ENCODE measurements at places on chromosomes 13 and 19. TPM values are rescaled to one million over a fixed set of nuclear protein-coding genes. Genes with fewer than 3 reads are reported as not detected.
A peak's percentile ranks its signal among the peaks of the same experiment; 100 is the strongest.

GRCh38 chr13:62210951-62211350 lies 795.3 kb upstream of the PCDH20 start:
- no peak for DNase-seq

GRCh38 chr19:38285567-38285966 lies 18.5 kb upstream of the C19orf33 start:
- no peak for DNase-seq

Gene KCTD12
- total RNA-seq: 16.2 TPM

GRCh38 chr19:34365463-34366401 lies 736 bp downstream of the GPI start:
- DNase-seq: peak; percentile 43

Gene IZUMO4
- total RNA-seq: 2.2 TPM

Gene S1PR5
- total RNA-seq: 0.29 TPM

GRCh38 chr19:30362156-30362754 lies 9.9 kb upstream of the ZNF536 start:
- peak; percentile 64 for DNase-seq

- no peak for DNase-seq
Measured at GRCh38 chr13:41220401-41220800, 26.0 kb upstream of the KBTBD7 start.

DNA sequence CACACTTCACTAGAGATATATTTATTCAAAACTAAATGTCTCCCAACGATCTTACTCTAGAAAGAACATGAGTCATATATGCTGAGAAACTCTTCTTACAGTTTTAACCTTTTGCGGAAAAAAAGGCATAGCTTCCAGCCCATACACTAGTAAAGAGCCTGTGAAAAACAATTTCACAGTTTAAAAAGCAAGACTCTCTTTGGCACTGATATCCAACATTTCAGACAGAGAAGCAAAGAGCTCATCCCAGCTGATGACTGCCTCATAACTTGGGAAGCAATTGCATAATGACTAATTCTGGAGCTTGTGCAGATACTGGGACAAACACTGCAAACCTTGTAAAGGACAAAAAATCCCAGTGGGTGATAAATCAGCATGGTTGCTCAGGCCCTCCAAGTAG lies 88.0 kb downstream of the ENOX1 start:
- peak; percentile 60 for DNase-seq

Gene DHDH
- not detected for total RNA-seq

DNA sequence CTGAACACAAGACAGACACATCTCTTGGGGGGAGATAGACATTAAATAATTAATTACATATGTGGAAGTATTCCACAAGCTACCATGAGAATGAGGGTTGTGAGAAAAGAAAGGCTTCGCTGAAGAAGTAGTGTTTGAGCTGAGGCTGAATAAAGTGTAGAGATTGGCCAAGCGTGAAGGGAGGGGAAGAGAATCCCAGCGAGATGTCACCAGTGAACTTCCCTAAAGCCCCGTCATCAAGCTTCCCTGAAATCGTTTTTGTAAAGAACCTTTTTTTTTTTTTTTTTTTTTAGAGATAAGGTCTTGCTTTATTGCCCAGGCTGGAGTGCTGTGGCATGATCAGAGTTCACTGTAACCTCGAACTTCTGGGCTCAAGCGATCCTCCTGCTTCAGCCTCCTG lies 235.2 kb downstream of the KCNRG start:
- DNase-seq: no peak

DNA sequence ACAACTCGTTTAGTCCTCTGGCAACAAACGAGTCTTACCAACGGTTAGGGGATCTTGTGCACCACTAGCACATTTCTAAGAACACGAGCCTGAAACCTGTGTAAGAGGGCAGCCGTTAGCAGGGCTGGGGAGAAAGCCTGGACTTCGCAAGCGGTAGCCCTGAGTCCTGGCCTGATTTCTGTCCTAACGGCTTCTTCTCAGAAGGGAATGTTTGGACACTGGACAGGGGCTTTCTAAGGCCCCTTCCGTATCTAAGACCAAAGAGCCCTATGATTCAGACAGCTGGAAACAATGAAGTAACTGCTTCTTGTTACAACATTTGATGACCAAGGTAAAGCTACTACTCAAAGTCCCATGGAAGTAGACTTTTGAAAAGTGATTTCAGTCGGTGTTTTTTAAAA lies 2.2 kb downstream of the ANKRD10 start:
- peak; percentile 59 for DNase-seq

GRCh38 chr13:25588336-25589060 lies 216.7 kb downstream of the ATP8A2 start:
- DNase-seq: no peak

Gene HNRNPA1L2
- total RNA-seq: 1.4 TPM

Gene ABHD13
- 8.3 TPM for total RNA-seq

Gene C1QTNF9
- total RNA-seq: not detected

DNA sequence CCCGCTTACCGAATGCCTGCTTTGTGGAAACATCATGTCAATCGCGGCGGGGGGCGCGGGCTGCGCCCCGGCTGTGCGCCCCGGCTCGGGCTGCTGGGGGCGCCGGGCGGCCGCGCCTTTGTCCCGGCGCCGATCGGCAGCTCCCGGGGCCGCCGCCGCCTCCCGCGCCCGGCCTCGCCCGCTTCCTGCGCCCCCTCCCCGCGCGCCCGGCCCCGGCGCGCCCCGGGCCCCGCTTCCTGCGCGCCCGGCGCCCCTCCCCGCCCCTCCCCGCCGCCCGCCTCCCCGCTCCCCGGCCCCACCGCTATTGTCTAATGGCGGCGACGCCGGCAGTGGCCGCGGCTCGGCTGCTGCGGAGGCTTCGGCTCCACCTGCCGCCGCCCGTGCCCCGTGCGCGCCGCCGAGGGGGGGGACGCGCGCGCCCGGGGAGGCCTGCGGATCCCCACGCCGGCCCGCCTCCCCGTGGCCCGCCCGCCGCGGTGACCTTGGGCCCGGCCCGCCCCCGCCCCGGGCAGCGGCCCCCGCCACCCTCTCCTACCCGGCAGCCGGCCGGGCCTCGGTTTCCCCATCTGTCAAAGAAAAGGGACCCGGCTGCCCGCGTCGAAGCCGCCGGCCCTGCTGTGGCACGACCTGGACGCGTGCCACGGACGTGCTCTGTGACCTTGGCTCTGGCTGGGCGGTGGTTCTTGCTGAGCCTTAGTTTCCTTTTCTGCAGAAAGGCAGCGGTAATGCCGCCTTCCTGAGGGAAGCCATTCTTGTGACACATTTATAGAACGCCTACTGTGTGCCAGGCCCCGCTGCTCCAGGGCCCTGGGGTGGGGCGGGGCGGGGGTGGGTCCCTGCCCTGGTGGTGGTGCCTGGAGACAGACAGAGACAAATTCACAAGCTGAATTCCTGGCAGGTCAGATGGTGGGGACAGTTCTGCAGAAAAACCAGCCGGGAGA lies at the start of gene TLE5:
Gene TLE5 (minus strand): TSS at position 331 of the 941 bp plus-strand sequence. CDS start 295 bp downstream, at position 36.
- peak; percentile 55 for DNase-seq

GRCh38 chr13:55000043-55000442 lies 1971.4 kb downstream of the OLFM4 start:
- no peak for DNase-seq

DNA sequence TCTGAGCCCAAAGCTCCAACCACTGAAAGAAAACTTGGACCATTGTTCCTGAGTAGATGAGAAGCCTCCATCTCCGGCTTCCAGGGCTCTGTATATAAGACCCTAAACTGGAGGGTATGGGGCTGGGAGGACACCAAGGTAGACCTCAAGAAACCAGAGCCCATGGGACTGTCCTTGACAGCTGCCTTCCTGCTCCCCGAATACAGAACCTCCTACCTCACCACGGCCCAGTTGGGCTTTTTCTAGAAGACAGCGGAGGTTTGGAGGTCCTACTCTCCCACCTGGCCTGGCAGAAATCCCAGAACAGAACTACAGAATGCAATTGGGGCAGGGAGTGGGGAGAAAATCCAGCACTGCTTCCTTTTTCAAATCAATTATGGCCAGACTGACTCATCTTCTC lies 177.3 kb upstream of the ZNF507 start:
- no peak for DNase-seq

DNA sequence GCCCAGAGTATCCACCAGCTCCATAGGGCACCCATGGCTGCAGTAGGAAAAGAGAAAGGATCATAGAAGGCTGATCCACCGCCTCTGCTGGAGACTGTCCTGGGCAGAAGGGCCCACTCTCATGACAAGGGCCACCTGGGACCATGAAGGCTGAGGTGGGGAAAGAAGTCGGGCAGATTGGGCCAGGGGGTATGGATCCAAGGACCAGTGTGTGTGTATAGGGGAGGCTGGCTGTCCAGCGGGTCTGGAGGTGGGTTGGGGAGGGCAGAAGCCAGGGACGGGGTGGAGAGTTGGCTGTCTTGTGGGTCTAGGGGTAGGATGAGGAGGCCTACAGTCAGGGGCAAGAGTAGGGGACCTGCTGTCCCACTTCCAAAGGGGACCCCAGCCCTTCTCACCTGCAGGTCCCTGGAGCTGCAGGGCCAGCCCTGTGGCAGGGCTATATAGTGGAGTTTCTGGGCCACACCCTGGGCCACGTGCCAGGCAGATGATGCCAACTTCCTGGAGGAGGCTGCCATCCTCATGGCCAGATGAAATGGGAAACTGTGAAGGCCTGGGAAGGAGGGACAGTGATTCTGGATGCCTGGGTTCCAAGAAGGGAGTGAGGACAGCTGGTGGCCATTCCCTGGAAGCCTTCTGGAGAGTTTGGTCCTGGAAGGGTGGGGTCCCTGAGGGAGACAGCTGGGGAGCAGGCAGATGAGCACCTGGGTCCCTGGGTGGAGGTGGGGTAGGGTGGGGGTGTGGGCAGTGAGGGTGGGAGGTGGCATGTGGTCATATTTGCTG lies at the start of gene FCGBP:
Gene FCGBP (minus strand): TSS at position 51 of the 780 bp plus-strand sequence.
- no peak for DNase-seq

DNA sequence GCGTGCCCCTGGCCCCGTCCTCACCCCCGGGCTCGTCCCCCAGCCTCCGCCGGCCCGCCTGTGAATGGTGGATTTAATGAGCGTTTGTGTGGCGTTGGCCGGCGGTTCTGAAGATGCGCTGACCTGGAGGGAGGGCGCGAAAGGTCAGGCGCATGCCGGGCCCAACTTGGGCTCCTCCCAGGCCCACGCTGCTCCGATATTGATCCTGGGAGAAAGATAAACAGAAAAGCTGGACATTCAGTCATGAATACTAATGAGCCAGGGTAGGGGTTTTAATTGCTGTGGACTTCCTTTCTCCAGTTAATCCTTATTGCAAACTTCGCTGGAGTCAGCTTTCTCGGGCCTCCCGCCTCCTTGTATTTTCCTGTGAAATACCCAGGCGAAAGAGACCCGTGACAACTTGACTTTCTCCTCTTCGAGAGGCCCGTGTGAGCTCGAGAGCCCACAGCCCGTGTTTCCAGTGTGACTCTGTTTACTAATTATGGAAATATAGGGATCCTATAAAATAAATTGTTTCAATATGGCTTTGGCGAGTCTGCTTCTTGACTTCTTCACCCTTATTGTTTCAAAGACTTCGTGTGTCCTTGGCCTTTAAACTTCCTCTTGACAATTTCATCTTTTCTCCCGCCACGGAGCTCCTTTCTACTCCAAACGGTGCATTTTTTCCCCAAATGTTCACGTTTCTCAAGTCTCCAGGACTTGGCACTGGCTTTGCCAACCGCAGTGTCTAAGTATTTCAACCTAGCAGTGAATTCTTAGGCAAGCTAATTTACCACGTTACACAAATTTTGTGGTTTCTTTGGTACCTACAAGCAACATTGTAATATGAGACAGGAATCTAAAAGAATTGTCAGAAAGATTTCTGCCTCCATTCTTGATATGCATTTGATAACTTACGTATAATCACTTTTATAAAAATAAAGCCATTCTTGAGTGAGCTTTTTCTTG lies 10.5 kb downstream of the ZIC2 start:
- no peak for DNase-seq

- no peak for DNase-seq
Measured at GRCh38 chr19:49889038-49889686, 7.5 kb downstream of the IL4I1 start.

- peak; percentile 61 for DNase-seq
Measured at GRCh38 chr19:11194656-11195558, 2.4 kb downstream of the KANK2 start.

DNA sequence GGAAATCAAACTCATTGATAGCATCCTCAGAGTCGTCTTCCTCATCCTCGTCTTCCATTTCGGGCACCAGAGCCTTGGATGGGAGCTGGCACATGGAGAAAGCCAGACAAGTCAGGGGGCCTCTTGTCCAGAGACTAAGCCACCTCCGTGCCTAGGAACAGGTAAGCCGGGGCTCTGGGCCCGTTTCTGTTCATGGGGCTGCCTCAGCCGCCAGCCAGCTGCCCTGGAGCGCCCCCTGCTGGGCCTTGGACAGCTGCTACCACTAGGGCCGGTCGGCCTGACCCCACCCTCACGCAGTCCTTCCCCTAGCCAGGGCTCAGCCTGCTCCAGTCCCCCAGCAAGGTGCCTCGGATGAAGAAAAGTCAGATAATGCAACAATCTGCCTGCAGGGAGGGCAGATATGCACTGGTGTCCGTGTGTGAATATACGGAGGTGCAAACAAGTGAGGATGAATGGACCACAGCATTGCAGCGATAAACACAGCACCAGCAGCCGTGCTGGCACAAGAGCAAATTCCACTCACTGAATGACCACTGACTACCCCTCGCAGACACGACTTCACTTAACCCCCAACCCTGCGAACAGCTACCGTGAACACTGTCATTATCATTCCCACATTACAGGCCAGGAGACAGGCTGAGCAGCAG lies 11.9 kb upstream of the PRKD2 start:
- DNase-seq: peak; percentile 31

Gene CYP2A7
- total RNA-seq: not detected

GRCh38 chr13:32645854-32646253 lies 59.6 kb downstream of the PDS5B start:
- DNase-seq: no peak

DNA sequence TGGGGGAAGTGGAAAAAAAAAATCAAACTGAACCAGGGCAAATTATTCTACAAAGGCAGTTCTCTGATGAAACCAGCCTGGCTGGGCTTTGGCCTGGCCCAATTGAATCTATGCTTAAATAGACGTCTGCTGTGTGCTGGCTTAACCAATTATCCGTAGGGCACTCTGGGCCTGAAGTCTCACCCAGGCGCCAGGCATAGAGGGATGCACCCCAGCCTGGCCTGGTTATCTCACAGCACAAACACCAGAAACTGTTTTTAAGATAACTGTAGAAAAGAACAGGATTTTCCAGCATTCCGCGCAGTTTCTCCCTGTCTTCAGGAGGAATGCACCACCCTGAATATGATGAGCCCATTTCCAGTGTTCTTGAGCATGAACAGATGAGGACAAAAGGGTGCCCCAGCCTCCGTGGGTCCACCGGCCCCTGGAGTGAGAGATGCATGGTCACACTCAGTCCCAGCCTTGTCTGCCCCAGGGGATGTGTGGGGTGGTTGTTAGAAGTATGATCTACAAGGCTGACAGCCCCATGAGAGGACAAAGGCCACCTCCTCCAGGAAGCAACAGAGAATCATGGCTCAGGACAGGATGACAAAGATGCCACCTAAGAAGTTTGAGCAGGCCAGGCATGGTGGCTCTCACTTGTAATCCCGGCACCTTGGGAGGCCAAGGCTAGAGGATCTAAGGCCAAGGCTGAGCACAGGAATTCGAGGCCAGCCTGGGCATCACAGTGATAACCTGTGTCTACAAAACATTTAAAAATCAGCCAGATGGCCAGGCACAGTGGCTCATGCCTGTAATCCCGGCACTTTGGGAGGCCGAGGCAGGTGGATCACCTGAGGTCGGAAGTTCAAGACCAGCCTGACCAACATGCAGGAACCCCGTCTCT lies 50.2 kb downstream of the PEPD start:
- no peak for DNase-seq

Gene ZNF223
- 5.3 TPM for total RNA-seq

GRCh38 chr13:100148422-100148821 lies 59.5 kb downstream of the PCCA start:
- DNase-seq: no peak
